ENCODE measurements at places on chromosomes 6 and 20.
A peak's percentile ranks its signal among the peaks of the same experiment; 100 is the strongest.

DNA sequence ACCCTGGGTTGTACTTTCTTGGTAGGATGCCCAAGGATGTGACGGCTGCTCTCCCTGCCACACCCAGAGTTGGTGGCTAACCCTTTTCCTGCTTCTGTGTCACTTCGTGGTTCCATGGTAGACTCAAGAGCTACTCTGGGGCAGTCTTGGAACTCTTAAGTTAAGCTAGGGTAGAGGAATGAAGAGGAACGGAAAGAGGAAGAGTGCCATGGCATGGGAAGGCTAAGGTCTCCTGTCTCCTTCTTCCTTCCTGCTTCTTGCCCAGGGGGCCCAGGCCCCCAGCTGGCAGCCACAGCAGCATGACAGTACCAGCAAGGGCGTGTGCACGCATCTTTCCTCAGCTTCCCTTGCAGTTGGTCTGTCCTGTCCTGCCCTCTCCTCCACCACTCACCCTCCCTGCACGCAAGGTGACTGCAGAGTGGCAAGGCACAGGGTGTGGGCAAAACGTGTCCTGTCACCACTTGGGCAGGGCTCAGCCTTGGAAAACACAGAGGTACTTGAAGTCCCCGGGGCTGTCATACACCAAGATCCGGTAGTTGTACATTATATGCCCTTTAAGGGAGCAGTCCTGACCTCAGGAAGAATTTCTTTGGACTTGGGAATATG, 39.8 kb upstream of the TGM3 start:
- no peak for DNase-seq

DNA sequence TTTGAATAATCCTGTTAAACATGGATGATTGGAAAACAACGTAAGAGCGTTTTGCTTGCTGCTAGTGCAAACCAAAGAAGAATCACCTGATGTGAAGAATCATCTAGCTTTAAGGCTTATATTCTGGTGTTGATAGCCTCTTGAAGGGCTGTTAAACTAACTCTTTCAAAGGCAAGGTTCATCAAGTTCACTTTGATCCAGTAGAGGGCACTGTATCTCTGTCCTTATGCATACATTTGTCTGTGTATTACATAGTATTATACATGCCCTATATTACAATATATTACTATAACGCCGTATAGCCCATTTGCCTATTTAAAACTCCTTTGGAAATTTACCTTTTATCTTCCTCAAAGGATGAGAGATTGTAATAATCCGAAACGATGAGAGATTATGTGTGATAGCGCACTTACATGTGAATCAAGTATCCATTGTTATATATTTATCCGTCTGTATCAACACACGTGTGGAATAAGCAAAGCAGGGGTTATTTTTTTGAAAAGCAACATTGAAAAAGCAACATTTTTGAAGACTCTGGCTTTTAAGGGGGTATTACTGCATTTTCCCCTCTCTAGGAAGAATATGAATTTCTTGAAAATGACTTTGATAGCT, 50.8 kb upstream of the NRN1 start:
- DNase-seq = no peak

GRCh38 chr6:5506597-5506996, 245.3 kb downstream of the FARS2 start:
- no peak for DNase-seq

DNA sequence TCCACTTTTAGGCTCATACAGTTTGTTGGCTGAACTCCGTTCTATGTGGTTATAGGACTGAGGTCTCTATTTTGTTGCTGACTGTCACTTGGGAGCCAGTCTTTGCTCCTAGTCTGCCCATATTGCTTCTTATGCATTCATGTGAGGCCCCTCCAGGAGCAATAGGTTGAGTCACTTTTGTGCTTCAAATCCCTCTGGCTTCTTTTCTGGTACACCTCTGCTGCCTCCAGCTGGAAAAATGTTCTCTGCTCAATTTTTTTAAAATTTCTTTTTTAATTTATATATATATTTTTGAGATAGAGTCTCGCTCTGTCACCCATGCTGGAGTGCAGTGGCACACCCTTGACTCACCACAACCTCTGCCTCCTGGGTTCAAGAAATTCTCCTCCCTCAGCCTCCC, 42.7 kb upstream of the NOX3 start:
- DNase-seq = no peak

DNA sequence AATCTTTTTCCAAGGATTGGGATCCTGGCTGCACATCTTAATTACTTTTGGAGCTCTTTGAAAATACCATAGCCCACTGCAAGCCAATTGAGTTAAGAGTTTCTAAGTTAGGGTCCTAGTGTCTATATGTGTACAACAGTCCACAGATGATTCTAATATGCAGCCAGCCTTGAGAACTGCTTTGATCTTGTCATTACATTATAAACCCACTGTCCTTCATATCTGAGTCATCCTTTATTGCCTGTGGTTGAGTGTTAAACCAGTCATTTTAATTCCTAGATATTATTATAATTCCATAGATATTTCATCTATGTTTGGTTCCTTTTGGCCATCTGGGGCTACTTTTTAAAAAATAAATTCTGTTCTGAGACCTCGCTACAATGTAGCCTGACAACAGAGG, 24.1 kb downstream of the MCM8 start:
- DNase-seq = no peak

DNA sequence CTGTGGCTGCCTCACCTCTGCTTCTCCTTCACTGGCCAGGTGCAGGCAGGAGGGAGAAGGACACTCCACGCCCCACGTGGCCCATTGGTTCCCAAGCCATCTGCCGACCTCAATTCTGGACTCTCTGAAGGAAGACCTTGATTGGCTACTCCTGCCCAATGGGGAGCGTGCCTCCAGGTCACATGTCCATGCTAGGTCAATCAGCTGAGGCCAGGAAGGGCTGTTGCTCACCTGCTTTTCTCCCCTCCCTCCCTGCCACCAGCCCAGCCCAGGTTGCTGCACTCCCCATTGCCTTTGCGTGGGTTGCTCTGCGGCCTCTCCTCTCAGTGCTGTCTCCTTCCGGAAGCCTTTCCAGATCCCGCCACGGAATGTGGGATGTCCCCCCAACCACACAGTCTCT, 21.9 kb upstream of the CDH4 start:
- no peak for DNase-seq

- no peak for DNase-seq
Measured at GRCh38 chr6:45012687-45013086, 315.4 kb upstream of the RUNX2 start.

DNA sequence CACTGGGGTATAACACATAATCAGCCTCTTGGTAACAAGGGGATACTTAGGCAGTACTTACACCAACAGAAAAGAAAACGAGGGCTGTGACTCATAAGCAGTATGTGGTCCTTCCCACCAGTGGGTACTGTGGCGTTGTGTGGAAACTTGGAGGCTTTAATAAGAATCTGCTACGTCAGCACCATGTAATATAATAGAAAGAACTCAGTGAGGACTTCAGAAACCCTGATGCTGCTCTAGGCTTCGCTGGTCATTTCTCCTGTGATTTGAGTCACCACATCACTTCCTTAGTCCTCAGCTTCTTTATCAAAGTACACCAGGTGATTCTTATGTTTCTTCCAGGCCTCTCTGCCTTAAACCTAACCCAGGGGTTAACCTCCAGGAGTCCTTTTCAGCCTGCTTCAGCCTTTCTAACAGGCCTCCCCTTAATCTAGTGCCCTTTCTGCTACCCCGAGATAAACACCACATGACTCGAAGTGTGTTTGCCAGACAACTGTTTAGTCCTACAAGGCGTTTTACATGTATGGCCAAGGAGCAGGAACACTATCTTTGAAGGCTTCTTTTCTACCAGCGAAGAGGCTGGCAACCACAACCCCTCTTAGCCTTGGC, 68.5 kb downstream of the FYN start:
- DNase-seq = no peak

DNA sequence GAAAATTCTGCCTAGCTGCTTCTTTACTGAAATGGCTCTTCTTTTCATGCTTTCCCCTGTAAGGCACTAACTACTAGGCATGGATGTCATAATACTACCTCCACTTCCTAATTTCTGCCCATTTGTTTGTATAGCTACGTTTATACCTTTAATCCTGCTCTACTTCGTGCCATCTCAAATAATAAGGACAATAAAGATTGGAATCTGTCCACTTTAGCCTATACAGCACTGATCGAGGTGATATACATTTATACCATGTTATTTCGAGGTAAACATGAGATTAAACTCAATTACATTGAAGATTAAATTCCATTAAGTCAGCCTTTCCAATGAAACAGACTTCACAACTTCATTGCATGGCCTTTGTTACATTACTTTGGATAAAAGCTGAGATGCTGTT, 390.6 kb upstream of the MARCKS start:
- no peak for DNase-seq

GRCh38 chr20:47805951-47806350, 20.7 kb upstream of the SULF2 start:
- DNase-seq = no peak

- peak; percentile 79 for DNase-seq
Measured at GRCh38 chr20:19259141-19259591, 46.7 kb downstream of the SLC24A3 start.

- no peak for DNase-seq
Measured at GRCh38 chr6:79040083-79040482, 38.0 kb downstream of the PHIP start.

DNA sequence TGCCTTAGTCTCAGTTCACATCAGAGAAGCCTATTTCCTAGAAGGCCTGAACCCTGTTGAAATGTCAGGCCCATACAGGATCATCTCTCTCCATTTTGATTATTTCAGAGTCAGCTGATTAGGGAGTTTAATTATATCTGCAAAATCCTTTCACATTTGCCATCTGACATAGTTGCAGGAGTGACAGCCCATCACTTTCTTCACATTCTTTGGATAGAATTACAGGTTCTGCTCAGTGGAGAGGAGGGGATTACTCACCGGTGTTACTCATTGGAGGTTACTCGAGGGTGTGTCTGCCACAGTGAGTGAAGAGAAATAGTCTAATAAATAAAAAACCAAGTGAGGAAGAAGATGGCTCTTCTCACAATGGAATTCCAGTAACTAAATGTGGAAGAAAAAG, 216.8 kb downstream of the TMEM242 start:
- no peak for DNase-seq

DNA sequence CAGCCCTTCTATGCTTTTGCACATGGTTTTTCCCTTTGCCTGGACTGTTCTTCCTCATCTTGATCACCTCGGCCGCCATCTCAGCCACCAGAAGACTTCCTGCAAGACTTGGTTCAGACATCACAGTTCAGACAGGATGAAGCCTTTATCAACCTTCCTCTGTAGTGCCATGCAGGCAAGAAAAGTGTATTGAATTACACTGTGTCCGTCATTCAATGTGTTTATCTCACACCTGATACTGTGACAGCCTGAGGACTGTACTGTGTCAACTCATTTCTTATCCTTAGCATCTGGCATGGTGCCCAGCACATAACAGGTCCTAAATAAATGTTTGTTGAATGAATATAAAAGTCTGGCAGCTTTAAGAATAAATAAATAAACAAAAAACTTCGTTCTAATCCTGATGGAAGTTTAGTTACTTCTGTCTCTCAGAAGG, 133.3 kb upstream of the MAN1A1 start:
- no peak for DNase-seq

GRCh38 chr20:44355498-44356352, at the start of gene HNF4A:
Gene HNF4A, plus strand, starts transcription at chr20:44355699. Its CDS starts 106 bp downstream, at chr20:44355805.
- no peak for DNase-seq

GRCh38 chr6:43377710-43378229, 8.3 kb upstream of the ZNF318 start:
- no peak for DNase-seq

DNA sequence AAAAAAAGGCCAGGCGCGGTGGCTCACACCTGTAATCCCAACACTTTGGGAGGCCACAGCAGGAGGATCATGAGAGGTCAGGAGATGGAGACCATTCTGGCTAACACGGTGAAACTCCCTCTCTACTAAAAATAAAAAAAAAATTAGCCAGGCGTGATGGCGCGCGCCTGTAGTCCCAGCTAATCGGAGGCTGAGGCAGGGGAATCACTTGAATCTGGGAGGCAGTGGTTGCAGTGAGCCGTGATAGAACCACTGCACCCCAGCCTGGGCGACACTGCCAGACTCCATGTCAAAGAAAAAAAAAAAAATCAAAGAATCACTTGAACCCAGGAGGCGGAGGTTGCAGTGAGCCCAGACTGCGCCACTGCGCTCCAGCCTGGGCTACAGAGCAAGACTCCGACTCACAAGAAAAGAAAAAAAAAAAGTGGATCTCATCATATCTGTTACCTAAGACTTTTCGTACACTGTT, 4.2 kb downstream of the RBM39 start:
- DNase-seq = no peak

DNA sequence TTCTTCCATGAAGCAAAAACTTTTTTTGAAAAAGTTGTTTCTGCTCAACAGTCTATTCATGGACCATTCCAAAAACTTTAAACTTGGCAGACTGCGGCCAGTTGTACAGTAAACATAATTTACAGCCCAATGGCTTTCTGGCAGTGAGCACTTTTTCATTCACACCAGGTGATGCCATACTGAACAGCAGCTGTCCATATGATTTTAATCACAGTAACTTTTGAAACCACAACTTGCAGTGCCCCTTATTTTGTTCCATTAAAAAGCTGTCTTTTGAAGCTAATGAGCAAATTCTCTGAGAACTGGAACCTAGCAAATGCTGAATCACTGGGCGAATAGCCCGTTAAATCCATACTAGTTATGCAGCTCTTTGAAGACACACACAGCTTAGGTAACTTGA, 576.6 kb downstream of the PTPRT start:
- DNase-seq = no peak

Data from vagina (tissue), 2 donors.